AG04450 (cell line): ENCODE measurements at places on chromosomes 7 and 10.

- DNase-seq: no peak
These were observed 153.4 kb downstream of the BMPER start for GRCh38 chr7:34058801-34059135.

DNA sequence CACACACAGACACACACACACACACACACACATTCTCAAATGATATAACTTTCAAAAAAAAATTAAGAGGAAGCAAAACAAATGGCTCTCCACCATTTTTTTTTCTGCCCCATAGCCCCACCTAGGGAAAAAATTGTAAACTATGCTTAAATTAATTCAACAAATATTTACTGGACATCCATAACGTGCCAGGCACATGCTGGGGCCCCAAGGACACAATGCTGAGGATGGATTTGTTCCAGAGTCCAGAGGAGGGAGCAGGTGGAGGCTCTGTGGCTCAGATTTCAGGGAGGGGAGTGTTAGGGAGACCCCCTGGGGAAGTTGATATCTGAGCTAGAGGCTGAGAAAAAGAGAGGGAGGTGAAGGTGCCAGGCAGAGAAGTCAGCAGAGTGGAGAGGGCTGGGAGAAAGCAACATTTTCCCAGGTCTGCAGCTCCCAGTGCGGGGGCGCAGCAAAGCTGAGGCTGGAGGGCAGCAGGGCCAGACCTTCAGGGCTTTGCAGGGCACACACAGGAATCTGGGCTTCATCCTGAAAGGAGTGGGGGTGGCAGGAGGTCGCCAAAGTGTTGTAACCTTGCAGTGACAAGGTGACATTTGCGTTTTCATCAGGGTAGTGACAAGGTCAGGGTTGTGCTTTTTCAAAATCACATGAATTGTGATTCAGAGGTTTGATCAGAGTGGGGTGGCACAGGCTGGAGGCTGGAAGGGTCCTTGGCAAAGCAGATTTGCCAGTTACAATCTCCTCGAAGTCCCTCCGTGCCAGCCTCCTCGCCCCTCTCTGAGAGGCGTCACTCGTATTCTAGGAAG, 261.6 kb downstream of the WDR11 start:
- no peak for DNase-seq

DNA sequence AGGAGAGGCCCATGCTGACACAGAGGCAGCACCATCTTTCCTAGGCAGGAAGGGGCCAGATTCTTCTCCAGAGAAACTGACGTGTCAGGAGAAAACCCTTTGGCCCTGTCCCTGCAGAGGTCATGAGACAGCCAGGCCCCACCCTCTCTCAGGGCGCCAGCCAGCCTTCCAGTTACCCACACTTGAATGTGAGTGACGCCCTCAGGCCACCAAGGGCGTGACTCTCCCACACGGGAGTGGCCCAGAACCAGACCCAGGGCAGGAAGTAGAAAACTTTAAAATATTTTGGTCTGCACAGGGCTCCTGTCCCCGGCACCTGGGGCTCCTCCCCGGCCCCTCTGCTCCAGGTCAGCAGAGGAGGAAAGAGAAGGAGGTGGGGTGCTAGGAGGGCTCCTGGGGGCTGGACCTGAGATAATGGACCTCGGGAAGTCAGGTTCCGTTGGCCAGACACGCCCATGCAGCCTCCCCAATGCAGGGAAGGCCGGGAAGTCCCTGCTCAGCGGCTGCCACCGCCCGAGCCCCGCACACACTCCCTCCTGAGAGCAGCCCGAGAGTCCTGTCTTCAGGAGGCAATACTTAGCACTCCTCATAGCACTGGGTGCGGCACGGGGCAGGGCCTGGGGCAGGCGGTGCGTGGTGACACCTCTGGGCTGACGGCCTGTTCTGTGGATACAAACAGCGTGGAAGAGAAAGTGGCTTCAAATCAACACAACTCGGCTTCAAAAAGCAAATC, 67.0 kb upstream of the CFAP46 start:
- DNase-seq: no peak

DNA sequence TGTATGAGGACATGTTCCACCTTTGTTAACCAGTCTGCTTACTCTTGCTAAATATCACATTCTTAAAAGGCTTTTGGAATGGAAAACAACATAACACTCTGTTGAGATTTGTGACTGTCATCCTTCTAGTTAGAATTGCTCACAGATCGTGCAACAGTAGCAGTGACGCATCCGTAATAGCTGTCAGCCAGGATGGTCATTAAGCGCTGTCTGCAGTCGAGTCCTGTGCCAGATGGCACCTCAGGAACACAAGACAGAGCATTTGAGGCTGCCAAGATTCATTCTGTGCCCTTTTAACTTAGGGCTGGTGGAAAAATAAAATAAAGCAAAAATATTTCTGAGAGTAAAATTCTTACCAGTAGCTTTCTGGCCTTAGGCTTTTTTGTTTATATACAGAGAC, 348.6 kb downstream of the ANKRD7 start:
- no peak for DNase-seq

GRCh38 chr7:24545215-24545614, 28.0 kb upstream of the PALS2 start:
- DNase-seq: no peak

DNA sequence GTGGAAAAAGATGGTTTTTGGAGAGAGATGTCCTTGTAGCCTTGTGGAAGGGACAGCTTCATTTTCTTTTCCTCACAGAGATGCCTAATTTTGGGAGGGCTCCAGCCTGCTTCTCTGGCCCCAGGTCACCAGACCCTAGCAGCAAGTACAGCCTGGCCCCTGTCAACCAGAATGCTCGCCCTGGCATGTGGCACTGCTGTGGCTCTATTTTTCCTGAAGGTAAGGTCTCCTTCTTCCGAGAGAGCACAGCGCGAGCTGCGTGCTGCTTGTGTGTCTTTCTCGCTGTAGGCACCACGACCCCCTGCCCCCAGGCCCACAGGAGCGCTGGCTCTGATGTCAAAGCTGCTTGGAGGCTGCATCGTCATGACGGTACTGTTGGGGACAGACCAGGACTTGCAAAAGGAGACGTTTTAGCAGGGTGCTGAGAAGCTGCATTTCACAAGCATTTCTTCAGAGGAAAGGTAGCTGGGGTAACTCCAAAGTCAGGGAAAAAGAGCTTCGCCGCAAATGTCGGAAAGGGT, 58.7 kb downstream of the CLEC2L start:
- DNase-seq: no peak

GRCh38 chr7:121744319-121744718, 128.6 kb upstream of the PTPRZ1 start:
- DNase-seq: no peak

- no peak for DNase-seq
These were observed at the start of gene PGAM2 for GRCh38 chr7:44065431-44066110. Gene PGAM2, minus strand, starts transcription at chr7:44065567. Its CDS starts 38 bp downstream, at chr7:44065529.

DNA sequence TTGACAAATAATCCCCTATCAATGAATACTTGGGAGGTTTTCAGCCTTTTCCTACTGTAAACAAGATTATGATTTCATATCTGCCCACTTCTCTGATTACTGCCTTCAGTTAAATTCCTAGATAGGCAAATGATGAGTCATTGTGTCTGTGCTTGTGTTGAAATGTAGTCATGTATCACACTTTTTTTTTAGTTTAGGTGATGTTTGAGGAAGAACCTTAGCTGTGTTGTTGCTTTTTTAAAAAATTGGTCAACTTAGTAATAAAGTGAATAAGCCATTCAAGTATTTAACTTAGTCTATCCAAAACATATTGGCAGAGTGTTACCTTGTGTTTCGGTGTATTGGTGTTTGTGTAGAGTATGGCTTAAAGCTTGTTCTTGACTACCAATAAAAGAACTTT, 60.0 kb downstream of the WAC start:
- peak; percentile 29 for DNase-seq

DNA sequence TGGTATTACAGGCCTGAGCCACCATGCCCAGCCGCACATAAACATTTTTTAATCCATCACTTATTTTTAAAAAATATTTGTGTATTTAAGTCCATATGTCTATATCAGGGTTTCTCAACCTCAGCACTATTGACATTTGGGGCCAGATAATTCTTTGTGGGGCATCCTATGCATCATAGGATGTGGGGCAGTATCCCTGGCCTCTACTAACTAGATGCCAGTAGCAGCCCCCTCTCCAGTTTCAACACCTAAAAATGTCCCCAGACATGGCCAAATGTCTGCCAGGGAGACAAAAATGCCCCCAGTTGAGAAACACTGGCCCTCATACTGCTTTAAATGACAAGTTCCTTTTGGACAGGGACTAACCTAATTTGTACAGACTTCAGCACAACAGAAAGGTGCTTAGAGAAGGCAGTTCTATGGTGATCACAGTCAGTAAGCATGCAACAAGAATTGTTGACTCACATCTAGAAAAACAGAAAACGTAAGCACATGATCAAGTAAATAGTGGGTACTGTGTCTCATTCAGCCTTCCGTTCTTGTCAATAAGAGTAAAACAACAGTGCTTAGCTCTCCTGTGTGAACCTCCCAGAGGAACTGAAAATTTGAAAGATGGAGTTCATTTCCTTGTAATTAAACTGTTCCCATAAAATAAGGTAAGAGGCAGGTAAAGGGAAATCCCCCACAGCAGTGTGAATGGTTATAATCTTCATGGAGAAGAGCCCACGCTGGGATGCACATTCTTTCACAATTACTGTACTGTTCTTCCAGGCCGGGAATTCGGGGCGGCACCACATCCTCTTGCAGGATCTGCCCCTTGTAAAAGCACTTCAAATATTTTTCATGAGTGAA, 17.3 kb upstream of the ADRB1 start:
- DNase-seq: peak; percentile 11

- no peak for DNase-seq
These were observed 71.3 kb upstream of the TNRC18 start for GRCh38 chr7:5494683-5495561.

GRCh38 chr7:38432080-38432479, 158.6 kb upstream of the TARP start:
- DNase-seq: no peak

GRCh38 chr7:149882248-149883047, 8.7 kb downstream of the ATP6V0E2 start:
- no peak for DNase-seq

- no peak for DNase-seq
These were observed 219.3 kb upstream of the GLI3 start for GRCh38 chr7:42456267-42456666.

GRCh38 chr7:131106681-131107336, 220.9 kb upstream of the MKLN1 start:
- no peak for DNase-seq

DNA sequence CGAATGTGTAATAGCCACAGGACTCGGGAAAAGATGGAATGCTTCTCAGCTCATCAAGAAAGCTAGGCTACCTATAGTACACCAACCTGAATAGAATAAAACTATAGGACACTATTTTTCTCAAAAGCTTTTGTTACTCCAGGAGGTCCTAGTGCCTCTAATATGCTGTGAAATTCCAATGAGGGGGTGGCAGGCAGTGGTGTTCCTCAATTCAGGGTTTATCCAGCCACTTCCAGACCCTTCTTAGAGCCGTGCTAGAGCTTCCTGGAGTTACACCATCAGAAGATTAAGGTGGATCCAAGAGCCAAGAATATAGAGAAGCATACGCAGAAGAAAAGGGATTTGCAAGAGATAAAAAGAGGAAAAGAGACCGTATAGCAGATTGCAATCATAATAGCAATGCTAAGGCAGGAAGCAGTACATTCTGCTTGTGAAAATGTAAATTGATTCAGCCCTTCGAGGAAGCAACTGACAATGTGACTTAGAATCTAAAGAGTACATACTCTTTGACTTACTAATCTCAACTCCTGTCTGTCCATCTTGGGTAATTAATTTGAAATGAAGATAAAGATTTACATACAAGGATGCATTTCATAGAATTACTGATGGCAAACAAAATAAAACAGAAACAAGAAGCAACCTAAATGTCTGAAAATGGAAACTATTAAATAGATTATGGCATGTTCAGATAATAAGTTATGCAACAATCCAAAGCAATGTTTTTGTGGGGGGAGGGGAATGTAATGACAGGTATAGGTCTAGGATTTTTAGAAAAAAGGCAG, 2.1 kb downstream of the ST8SIA6 start:
- DNase-seq: no peak

- DNase-seq: no peak
These were observed 237.7 kb upstream of the TMEM72 start for GRCh38 chr10:44673245-44673983.

DNA sequence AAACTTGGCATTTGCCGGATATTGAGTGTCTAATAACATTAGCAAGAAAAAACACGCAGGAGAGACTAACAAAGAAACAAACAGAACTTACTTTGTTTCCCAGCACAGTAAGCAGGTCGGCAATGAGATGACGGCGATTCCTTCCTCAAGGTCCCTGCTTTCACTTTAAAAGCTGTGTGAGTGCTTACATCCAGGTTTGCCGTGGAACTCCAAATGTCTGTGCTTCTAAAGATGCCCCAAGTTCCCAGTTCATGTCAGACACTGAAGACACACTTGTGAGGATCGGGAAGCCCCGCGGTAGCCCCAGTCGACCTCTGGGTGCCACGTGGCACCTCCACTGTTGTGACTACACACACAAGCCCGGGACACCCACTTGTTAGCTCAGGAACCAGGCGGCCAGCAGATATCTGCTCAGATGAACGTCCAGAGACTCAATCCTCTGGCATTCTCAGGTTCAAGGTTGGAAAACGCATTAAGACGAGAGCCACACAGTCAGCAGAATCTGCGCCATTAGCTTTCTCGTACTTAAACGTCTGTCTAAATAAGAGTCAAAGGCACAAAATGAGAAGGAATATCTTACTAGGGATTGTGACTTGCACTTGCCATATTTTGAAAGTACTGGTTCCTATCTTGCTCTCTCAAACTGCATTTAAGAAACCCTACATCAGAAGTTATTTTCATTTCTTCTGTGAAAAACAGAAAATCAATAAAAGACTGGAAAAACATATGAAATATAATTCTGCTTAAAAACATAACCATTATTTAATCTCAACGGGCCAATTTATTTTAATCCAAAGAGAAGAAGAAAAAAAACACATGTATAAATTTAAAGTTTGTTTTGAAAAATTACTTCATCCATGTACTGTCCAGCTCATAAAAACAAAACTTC, 207.6 kb upstream of the KLF14 start:
- DNase-seq: no peak

GRCh38 chr10:30704026-30704600, 74.6 kb upstream of the LYZL2 start:
- DNase-seq: no peak

DNA sequence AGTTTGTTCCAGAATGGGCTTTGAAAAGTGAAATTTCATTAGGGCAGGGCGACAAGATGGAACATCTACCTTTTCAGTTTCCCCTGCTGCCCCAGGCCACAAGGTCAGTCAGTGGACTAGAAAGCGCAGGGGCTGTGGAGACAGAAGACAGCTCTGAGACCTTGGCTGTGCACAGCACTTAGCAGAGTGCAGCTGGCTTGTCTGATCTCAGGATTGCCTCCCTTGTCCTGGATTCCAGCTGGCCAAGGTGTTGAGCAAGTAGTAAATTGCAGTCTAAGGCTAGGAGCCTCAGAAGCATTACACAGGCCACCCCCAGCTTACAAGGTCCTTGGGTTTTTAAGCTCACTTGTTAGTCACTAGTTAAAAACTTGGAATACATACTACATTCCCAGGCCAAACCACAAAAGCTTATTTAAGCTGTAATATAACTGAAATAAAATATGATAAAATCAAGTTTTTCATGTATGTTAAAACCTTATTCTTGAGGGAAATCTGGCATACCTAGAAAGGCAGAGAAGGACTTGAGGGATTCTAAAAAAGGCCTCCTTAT, 67.3 kb upstream of the NPY start:
- DNase-seq: peak; percentile 75

GRCh38 chr10:98444314-98445006, 2.3 kb downstream of the HPS1 start:
- no peak for DNase-seq
